NCI-H69 (cell line): ENCODE measurements at places on chromosomes 12 and 14.

- peak; percentile 12 for DNase-seq
Measured at GRCh38 chr12:14618983-14619382, 51.3 kb upstream of the PLBD1 start.

DNA sequence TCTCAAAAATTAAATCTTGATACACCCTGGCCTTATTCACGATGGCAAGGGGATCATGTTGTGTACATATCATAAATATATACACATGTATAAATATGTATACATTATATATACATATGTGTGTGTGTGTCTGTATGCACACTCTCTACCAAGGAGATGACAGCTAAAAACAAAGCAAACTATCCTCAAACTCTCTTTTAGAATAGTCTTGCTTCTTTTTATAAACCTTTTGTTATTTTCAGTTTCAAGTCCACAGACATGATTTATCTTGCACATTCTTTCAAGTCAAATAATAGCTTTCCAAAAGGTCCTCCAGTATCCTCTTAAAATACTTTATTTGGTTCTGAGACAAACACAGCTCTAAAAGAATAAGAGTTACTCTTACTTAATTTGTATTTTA lies 8.4 kb downstream of the ANO6 start:
- DNase-seq: no peak

DNA sequence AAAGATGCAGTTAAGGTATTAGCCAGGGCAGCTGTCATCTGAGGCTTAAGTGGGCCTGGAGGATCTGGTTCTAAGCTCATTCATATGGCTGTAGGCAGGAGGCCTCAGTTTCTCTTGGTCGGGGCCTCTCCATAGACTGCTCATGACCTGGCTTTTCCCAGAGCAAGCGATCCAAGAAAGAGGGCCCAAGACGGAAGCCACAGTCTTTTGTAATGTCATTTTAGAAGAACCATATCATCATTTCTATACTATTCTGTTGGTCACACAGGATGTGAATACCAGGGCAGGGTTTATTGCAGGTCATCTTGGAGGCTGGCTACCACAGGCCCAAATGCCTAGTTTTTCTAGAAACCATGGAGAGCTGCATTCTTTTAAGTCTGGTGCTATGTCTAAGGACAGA lies 47.7 kb downstream of the GNG2 start:
- DNase-seq: no peak

DNA sequence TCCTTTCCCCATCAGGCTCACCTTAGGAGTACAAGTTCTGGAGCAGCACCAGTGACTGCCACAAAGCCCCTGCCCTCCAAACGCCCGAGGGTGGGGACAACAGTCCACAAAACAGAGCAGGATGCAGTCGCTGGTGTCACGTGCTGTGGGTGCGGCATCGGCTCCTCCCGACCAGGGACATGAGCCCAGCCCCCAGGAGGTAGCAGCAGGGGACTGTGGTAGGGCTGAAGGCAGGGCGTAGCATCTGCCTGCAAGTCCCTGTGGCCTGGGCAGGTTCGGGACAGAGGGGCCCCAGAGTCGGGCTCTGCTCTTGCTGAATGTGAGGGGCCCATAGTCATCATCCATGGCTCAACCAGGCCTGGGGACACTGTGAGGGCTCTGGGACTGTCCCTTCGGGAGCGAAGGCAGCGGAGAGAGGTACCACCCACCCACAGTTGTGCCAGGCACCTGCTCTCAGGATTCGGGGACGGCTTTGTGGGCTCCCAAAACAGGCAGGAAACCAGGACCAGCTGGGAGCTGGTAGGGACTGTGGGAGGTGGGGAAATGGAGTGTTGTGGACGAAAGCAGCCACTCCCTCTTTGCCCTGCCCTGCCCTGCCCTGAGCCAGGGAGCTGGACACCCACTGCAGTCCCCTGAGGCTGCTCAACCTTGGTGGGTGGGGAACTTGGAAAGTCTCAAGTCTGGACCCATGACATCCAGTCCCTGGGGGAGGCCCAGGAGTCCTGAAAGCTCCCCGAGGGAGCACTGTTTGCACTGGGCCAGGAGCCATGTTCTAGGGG lies 30.7 kb downstream of the FBRSL1 start:
- peak; percentile 32 for DNase-seq

DNA sequence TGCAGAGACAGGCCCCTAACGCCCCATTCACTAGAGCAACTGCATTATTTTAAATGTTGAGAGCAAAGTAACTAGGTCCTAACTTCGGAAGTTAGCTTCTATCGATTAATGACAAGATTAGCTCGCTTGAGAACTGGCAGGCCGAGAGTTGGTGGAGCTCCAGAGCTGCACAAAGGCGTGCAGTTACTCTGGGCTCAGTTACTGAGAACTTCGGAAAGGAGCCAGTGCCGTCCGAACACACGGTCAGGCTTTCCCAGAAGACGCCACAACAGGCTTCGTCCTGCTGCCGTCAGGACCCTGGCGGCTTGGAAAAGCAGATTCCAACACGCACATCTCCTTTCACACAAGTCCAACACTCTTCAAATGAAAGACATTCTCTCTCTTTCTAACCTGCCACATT lies 45.4 kb upstream of the TESC start:
- no peak for DNase-seq

GRCh38 chr14:61668282-61668681 lies 27.0 kb upstream of the HIF1A start:
- no peak for DNase-seq

GRCh38 chr12:13539051-13539450 lies 342.5 kb downstream of the EMP1 start:
- peak; percentile 13 for DNase-seq

DNA sequence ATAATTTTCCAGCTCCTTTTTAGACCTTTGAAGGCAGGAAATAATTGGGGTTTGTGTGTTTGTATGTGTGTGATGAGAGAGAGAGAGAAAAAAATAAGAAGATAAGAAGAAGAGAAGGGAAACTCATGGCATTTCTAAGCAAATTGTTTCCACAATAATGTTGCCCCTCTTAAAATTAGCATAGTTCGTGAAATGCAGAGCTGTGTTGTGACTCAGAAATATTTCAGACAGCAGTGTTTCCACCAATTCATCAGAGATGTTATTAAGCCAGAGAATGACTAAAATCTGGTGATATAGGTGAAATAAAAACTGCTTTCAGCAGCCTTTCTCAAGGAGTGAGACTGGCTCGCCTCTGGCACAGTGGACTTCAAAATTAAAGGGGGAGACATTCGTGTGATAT lies 65.9 kb upstream of the ARHGAP5 start:
- DNase-seq: no peak

- no peak for DNase-seq
Measured at GRCh38 chr12:90305379-90305778, 596.7 kb upstream of the ATP2B1 start.

DNA sequence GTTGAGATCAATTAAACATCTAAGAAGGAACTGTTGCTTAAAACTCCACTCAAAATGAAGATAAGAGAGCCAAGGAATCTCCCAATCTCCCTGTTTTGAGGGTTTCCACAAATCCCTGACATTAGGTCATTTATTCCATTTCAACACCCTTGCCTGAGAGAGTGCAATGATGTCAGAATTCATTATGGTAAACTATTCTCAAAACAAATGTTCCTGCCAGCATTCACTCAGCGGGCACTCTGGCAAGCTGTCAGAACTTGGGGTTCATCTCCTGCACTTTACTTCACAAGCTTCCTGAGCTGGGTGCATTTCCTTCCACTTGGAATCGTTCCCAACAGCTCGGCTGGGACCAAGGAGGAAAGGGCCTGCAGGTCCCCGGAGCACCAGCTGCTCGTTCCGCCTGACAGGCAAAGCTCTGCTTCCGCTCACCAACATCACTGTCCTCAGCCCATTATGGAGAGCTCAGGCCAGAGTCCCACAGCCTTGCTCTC lies 117.8 kb downstream of the TTC7B start:
- DNase-seq: peak; percentile 93

- DNase-seq: peak; percentile 99
Measured at GRCh38 chr14:76640923-76641395, 120.3 kb upstream of the VASH1 start.

DNA sequence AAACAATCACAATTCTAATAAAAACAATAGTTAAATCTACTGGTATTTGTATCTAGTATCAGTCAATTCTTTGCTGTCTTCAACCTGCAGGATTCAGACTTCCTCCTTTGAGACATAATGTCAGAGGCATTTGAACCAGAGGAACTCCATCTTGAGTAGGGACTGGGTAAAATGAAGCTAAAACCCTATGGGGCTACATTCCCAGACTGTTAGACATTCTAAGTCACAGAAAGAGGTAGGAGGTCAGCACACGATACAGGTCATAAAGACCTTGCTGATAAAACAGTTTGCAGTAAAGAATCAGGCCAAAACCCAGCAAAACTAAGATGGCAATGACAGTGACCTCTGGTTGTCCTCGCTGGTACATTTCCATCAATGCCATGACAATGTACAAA lies 48.2 kb upstream of the MAP3K9 start:
- no peak for DNase-seq

DNA sequence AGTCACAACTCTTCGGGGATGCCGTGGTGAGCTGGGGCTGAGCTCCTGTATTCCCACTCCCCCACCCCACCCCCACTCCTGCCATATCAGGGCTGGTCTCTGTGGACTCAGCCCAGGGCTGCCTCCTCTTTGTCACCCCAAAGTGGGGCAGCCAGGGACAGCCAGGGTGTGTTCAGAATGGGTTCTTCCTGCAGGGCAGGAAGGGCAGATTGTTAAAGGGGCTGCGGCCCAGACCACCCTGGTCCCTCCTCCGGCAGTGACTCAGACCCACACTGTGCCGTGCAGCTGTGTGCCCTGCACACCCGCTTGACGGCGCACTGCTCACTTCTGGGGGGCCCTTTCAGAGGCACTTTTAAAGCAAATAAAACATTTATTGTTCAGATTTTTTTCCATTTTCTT lies 9.3 kb downstream of the SLC48A1 start:
- DNase-seq: no peak

DNA sequence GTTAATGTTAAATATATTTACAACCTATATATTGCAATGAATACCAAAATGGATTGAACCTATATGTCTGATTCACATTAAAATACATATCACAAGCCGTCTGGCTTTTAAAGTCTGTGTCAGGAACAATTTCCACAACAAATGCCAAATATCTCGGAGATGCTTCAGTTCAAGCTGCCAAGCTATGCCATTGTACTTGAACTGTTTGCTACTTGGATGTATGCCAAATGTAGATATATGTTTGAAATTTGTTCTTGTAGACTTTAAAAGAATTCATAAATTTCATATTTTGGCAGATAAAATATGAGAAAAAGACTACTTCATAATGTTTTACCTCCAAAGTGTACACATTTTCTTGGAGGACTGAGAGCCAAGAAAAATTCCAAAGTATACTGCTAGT lies 37.0 kb downstream of the WASHC3 start:
- no peak for DNase-seq

DNA sequence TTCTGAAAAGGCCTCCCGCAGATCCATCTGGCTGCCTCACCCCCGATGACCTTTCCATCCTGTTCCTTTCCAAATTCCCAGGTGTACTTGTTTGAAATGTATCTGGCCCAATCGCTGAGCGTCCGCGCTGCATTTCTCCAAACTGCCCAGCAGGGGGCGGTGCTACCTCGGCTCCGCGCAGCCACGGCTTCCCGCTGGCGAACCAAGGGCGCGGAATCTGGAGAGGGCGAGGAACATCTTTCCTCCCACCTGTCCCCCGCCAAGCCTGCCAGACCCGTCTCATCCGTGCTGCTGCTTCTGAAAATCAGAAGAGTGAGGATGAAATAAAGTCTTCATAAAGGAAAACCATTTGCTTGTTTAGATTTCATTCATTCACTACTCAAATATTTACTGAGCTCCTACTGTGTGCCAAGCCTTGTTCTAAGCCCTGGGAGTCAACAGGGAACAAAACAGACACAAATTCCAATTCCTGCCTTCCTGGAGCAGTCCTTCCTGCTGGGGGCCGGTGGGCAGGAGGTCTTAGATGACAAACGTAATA lies 16.8 kb upstream of the MYL2 start:
- DNase-seq: peak; percentile 95

- DNase-seq: peak; percentile 81
Measured at GRCh38 chr12:89709995-89710872, 1.6 kb upstream of the ATP2B1 start.

DNA sequence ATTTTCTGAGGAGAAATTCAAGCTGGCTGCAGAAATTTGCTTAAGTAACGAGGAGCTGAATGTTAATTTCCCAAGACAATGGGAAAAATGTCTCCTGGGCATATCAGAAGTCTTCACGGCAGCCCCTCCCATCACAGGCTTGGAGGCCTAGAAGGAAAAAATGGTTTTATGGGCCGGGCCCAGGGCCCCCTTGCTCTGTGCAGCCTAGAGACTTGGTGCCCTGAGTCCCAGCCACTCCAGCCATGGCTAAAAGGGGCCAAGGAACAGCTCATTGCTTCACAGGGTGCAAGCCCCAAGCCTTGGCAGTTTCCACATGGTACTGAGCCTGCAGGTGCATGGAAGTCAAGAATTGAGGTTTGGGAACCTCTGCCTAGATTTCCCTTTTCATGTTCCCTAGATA lies 24.3 kb upstream of the HSP90AA1 start:
- DNase-seq: no peak

DNA sequence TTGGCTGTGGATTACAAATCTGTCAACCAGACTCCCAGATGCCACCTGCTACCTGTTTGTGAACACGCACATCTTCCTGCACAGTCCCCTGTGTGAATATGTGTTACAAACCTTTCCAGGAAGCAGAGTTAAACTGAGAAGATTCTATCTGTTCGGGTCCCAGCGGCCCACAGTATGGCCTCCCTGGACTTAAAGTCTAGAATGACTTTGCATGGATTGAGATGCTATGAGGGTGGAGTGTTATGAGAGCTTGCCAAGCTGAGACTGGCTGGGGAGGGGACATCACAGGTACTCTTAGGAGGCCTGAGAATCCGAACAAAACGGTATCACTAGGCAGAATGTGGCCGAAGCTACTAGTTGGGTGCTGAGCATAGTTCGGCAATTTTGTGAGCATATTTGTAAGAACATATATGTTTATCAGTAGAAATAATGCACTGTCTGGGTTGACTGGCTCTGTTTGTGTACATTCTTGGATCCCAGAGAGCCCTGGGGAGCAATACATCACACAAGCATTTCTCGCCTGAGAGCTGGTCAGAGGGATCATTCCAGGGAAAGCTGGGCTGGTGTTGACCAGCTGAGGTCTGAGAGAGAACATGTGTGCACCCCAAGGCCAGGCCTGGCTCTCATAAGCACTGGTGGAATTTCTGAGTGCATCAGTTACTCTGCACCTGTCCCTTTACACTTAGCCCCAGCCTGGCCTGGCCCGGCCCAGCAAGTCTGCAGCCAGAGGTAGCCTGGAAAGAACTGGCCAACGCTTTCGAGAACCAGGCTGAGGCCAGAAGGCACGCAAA lies 29.8 kb upstream of the LTBP2 start:
- no peak for DNase-seq

GRCh38 chr14:71932229-71932981 lies at the start of gene RGS6:
RGS6 (plus strand) TSS chr14:71932429.
- DNase-seq: peak; percentile 84
